Fibroblast of upper back skin (primary cell): ENCODE measurements at places on chromosomes 1 and 21.
A peak's percentile ranks its signal among the peaks of the same experiment; 100 is the strongest.

GRCh38 chr1:6750490-6750889 lies 34.8 kb upstream of the CAMTA1 start:
- DNase-seq: no peak

DNA sequence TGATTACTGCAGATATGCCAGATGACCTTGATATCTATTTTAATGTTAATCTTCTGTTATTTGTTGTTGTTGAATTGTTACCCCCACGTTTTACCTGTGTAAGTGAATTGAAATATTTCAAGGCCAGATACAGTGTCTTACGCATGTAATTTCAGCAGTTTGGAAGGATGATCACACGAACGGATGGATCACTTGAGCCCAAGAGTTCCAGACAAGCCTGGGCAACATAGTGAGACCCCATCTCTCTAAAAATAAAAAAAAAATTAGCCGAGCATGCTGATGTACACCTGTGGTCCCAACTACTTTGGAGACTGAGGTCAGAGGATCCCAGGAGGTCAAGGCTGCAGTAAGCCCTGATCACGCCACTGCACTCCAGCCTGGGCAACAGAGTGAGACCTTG lies 32.2 kb downstream of the SDCCAG8 start:
- DNase-seq: no peak

GRCh38 chr1:205477121-205477758 lies 21.4 kb upstream of the BLACAT1 start:
- no peak for DNase-seq

GRCh38 chr1:81912383-81912782 lies 111.6 kb downstream of the ADGRL2 start:
- DNase-seq: no peak

- DNase-seq: peak; percentile 32
Observed at GRCh38 chr1:72636631-72637030, 354.3 kb upstream of the NEGR1 start.

- peak; percentile 63 for DNase-seq
Observed at GRCh38 chr21:41168391-41169257, 664 bp downstream of the BACE2 start.

DNA sequence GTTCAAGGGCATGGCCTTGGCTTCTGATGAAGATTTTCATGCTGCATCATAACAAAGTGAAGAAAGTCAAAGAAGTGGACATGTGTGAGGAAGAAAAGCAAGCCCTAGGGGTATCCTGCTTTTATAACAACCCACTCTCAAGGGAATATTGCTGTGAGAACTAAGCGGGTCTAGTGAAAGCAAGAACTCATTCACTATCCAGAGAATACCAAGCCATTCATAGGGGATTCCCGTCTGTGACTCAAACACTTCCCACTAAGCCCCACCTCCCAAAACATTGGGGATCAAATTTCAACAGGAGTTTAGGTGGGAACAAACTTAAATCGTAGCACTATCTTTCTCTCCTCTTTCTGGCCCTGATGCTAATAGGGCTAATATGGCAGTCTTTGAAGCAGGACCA lies 98.5 kb upstream of the CTTNBP2NL start:
- no peak for DNase-seq

DNA sequence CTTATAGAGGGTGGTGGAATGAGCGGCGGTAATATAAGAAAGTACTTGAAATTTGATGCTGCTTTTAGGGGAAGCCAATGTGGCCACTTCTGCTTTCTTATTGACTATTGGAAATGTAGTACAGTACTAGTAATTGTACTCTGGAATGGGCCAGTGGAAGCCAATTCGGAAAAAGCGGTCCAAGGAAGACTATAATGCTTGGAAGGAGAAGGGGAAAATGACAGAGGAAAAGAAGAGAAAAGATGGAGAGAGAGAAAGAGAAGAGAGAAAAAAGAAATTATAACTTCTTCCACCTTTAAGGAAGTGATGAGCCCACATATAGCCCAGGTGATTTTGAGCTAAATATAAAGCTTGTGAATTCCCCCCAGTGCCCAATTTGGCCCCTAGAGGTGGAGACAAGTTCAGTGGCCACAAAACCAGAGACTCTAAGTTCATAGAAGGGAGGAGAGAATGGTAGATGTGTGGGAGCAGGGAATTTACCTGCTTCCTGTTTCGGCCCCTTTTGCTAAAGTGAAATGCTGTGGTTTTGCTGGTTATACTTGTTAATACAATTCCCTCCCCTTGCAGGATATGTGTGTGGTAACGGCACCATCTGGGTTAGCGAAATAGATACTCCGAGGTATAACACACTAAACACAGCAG lies 35.7 kb upstream of the DUSP10 start:
- no peak for DNase-seq

GRCh38 chr1:201480231-201481003 lies 11.4 kb upstream of the PHLDA3 start:
- no peak for DNase-seq

GRCh38 chr1:183487674-183488442 lies 15.6 kb downstream of the SMG7 start:
- no peak for DNase-seq

DNA sequence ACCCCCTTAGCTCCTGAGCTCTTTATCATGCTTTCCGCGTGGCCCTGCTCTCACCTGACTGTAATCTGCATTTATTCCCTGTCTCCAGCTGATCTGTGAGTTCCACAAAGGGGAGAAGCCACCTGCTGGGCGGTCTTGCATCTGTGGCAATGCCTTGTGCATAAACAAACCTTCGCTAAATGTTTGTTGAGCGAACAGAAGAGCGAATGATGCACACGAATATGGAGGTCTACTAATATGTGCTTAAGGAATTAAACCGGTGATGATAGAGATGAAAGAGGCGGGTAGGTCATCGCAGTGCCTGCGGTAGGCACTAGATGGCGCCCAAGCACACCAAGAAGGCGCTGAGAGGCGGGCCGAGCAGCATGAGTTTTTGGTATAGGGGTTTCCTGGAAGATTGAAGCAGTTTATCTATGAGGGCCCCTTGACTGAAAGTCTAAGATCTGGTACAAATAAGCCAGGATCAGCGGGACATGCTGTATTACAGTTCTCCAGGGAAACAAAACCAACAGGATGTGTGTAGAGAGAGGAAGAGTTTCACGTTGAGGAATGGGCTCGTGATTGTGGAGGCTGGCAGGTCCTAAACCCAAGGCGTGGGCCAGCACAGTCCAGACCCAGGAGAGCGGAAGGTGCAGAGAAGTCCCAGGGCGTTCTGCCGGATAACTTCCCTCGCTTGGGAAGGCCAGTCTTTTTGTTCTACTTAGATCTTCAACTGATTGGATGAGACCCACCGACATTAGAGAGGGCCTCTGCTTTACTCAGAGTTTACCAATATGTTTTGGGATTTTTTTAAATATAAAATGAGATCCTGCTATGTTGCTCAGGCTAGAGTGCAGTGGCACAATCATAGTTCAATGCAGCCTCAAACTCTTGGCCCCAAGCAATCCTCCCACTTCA lies 34.7 kb downstream of the TOMM20 start:
- peak; percentile 65 for DNase-seq

- DNase-seq: no peak
Observed at GRCh38 chr1:19770436-19771190, 29.1 kb downstream of the TMCO4 start.

DNA sequence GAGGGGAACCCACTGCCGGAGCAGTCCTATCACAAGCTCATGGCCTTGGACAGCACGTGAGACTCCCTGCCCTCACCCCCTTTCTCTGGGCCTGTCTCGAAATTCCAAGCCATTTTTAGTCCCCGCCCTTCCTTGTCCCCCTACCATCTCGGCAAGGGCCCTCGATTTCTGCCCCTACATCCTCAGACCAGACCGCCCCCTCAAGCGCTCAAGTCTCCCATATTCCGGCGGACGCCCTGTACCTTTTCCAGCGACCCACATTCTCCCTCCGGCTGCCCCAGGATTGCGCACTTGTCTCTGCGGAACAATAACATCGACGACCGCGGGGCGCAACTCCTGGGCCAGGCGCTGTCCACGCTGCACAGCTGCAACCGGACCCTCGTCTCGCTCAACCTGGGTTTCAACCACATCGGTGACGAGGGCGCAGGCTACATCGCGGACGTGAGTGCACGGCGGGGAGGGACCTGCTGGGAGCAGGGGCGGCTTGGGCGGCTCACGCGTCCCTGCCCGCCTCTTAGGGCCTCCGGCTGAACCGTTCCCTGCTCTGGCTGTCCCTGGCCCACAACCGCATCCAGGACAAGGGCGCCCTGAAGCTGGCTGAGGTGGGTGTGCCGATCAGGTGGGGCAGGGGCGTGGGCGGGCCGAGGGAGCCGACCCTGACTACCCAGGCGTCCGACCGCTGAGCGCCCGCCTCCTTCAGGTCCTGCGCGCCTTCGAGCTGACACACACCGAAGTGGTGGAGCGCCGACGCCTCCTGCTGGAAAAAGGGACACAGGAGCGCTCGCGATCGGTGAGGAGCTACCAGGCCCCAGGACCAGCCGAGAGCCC lies 7.0 kb downstream of the LRRC71 start:
- peak; percentile 71 for DNase-seq

DNA sequence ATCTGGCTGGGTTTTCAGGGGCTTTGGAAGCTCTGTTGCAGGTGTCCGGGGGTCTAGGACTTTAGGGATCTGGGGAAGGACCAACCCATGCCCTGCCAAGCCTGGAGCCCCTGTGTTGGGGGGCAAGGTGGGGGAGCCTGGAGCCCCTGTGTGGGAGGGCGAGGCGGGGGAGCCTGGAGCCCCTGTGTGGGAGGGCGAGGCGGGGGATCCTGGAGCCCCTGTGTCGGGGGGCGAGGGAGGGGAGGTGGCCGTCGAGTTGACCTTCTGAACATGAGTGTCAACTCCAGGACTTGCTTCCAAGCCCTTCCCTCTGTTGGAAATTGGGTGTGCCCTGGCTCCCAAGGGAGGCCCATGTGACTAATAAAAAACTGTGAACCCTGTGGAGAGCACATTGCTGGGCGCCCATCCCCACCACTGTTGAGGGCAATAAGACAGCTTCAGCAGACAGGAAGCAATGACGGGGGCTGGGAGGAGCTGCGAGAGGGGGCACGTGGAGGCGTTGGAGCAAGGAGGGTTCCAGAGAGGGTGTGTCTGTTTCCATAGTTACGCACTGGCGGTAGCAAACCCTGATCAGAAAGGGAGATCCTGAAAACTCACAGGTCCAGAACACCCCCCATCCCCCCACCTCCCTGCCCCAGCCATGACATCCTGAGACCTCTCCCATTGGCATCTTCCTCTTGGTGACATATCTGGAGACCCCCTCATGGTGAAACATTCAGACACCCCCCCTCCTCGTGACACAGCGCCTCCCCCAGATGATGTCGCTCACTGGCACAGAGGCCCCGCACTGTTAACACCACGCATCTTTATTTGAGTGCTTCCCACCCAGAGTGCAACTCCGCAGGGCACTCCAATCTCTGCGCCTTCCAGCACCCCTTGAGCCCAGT lies 8.4 kb downstream of the MYBPH start:
- DNase-seq: no peak

GRCh38 chr1:44842862-44843655 lies at the start of gene PTCH2:
Gene PTCH2, minus strand, starts transcription at chr1:44843253. Its CDS starts 321 bp downstream, at chr1:44842932.
- DNase-seq: peak; percentile 77

GRCh38 chr1:165698761-165699052 lies 345 bp upstream of the ALDH9A1 start:
- no peak for DNase-seq

- no peak for DNase-seq
Observed at GRCh38 chr21:25457946-25458345, 149.3 kb downstream of the MRPL39 start.

DNA sequence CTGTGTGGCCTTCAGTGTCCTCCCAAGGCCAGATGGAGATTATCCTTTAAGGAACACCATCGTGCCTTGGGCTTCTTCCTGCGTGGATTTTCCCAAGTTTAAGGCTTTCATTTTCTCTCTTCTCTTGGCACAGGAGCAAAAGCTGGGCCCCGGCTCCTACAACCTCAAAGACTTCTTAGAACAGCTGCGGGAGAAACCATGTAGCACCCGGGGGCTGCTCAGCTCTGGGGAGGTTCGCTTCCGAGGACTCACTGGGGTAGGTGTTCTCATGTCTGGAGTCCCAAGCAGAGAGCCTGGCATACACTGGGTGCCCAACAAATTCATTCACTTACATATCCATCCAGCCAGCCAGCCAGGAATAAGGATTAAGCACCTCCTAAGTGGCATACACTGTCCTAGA lies 6.6 kb upstream of the TTC22 start:
- DNase-seq: no peak

DNA sequence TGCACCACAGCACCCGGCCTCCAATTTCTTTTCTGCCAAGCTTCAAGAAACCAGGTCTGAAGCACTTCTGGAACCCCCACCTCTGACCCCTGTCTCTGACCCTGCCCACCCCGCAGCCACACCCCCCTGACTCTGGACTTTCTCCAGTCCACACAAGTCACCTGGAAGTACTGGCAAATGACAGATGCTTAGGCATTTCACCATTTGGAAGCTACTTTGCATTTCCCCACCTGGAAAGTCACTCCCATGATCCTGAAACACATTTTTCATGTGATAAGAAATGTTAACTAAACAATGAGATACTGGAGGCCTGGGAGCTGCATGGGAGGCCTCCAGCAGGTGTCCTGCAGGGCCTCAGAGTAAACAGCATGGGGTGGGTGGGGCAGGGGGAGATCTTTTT lies 45.7 kb downstream of the NTPCR start:
- no peak for DNase-seq

GRCh38 chr1:158286941-158287346 lies 2.8 kb upstream of the CD1C start:
- DNase-seq: no peak

DNA sequence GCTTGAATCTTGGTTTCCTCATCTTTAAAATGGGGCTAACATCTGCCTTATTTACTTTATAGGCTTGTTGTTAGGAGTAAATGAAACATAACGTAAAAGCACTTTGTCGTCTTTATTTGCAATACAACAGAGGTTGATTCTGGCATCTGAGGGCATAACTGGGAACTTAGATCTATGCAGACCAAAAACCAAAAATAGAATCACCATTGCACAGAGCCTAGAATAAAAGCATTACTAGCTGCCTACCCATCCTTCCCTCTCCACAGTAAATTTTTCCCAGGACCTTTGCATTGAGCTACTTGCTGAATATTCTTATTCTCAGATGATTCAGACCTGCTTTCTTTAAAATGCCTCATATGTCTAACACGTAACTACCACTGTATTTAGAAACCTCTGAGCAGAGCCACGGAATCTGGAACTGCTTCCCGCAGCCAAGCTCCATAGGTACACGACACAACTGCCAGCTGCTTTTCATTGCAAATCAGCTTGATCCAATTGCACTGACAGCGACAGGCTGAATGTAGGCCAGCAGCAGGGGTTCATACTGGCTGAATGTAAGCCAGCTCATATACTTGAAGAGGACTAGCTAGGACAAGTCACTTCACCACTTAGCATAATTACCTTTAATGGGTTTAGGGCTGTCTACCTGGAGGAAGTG lies 33.2 kb upstream of the SERBP1 start:
- peak; percentile 59 for DNase-seq

- peak; percentile 10 for DNase-seq
Observed at GRCh38 chr1:160357286-160358002, 9.4 kb upstream of the NHLH1 start.

- DNase-seq: peak; percentile 73
Observed at GRCh38 chr1:3186526-3186921, 117.5 kb downstream of the PRDM16 start.

DNA sequence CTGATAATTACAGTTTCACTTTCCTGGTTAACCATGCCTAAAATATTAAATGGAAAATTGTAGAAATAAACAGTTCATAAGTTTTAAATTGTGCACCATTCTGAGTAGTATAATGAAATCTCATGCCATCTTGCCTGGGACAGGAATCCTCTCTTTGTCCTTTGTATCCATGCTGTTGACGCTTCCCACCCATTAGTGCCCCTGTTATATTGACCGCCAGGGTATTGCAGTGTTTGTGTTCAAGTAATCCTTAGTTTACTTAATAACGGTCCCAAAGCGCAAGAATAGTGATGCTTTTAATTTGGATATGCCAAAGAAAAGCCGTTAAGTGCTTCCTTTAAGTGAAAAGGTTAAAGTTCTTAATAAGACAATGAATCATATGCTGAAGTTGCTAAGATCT lies 41.7 kb downstream of the RPRD2 start:
- no peak for DNase-seq
